ENCODE measurements at places on chromosomes 11 and 22. TPM values are rescaled to one million over a fixed set of nuclear protein-coding genes. Genes with fewer than 3 reads are reported as not detected.

The TRIM22 gene
- 318 TPM for total RNA-seq

The TRIM29 gene
- not detected for total RNA-seq

The TBX10 gene
- not detected for total RNA-seq

The OR5M10 gene
- not detected for total RNA-seq

The TMEM132A gene
- 0.23 TPM for total RNA-seq

DNA sequence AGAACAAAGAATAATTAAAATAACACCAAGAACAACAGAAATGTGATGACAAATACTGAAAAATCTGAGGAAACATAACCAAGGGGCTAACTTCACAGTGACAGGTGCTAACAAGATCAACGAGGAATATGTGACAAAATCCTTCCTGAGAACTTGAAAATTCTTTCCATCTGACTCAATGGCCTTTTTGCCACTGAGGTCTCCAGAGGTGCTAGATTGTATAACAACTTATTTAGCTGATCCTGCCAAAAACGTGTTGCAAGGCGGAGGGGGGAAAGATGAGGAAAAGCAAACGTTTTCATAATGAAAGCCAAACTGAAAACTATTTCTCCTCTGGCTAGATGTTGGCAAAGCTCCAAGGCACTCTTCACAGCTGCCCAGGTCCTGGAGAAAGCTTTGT is 364.5 kb downstream of the NTM start:
- no peak overlapping the region for H3K27ac ChIP-seq
- DNase-seq, result no peak
- H3K36me3 ChIP-seq, result no peaks in the 10 kb centered on the region
- H3K4me1 ChIP-seq, result no peaks in the 10 kb centered on the region

The BEST1 gene
- total RNA-seq, result 0.23 TPM

GRCh38 chr11:10655227-10655626 is 38.3 kb downstream of the IRAG1 start:
- H3K27me3 ChIP-seq, result no peaks in the 10 kb centered on the region
- H3K36me3 ChIP-seq, result no peaks in the 10 kb centered on the region
- H3K4me3 ChIP-seq, result no peak overlapping the region
- peaks cover 5% of the 10 kb centered on the region for H3K4me1 ChIP-seq
- DNase-seq, result no peak

- no peaks in the 10 kb centered on the region for H3K4me1 ChIP-seq
- no peak for DNase-seq
- no peaks in the 10 kb centered on the region for H3K36me3 ChIP-seq
- H3K27me3 ChIP-seq, result peaks cover 26% of the 10 kb centered on the region
- H3K4me3 ChIP-seq, result no peak overlapping the region
These were observed 17.5 kb upstream of the SMIM38 start for GRCh38 chr11:69138265-69138664.

- no peaks in the 10 kb centered on the region for H3K36me3 ChIP-seq
- H3K4me1 ChIP-seq, result no peaks in the 10 kb centered on the region
- no peaks in the 10 kb centered on the region for H3K27me3 ChIP-seq
- DNase-seq, result no peak
- no peak overlapping the region for H3K4me3 ChIP-seq
These were observed 328.1 kb downstream of the CASP12 start for GRCh38 chr11:104570078-104570701.

The C11orf87 gene
- not detected for total RNA-seq

DNA sequence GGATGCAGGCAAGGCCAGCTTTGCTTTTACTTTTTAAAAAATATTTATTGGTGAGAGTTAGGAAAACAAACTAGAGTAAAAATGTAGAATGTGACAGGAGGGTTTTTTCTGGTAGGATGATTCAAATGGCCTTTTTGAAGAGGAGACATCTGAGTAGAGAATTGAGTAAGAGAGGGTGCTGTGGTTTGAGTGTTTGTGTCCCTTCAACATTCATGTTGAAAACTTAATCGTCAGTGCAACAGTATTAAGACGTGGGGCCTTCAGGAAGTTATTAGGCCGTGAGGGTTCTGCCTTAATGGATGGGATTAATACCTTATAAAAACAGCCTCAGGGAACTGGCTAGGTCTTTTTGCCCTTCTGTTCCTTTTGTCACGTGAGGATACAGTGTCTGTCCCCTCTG is 288.8 kb upstream of the C11orf87 start:
- no peaks in the 10 kb centered on the region for H3K4me1 ChIP-seq
- no peak overlapping the region for H3K27ac ChIP-seq
- no peak for DNase-seq
- H3K36me3 ChIP-seq, result no peaks in the 10 kb centered on the region
- H3K27me3 ChIP-seq, result no peaks in the 10 kb centered on the region

DNA sequence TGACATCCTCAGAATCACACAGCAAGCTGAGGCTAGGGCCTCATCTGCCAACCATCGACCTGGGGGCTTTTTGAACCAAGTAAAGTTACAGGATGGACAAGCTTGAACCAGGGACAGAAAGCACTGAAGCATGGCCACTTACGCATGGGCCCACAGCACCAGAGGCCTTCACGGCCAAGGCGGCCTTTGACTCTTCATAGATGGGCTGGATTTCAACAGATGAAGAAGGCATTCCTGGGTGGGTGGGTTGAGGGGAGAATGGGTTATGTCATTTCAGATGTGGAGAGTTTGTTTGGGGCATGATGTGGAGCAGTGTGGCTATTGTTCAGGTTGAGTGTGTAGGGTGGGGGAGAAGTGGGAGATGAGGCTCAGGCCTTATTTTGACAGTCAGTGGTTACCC is 60.2 kb downstream of the LRRC32 start:
- H3K4me3 ChIP-seq, result no peak overlapping the region
- no peak for DNase-seq
- H3K36me3 ChIP-seq, result no peaks in the 10 kb centered on the region
- no peaks in the 10 kb centered on the region for H3K4me1 ChIP-seq
- no peak overlapping the region for H3K27ac ChIP-seq

The CARD18 gene
- not detected for total RNA-seq

The POLD3 gene
- total RNA-seq, result 16.2 TPM

GRCh38 chr11:59666969-59667368 is 1.9 kb downstream of the PATL1 start:
- H3K4me1 ChIP-seq, result peaks cover 19% of the 10 kb centered on the region
- DNase-seq, result no peak
- H3K4me3 ChIP-seq, result no peak overlapping the region

The KCNE3 gene
- not detected for total RNA-seq

DNA sequence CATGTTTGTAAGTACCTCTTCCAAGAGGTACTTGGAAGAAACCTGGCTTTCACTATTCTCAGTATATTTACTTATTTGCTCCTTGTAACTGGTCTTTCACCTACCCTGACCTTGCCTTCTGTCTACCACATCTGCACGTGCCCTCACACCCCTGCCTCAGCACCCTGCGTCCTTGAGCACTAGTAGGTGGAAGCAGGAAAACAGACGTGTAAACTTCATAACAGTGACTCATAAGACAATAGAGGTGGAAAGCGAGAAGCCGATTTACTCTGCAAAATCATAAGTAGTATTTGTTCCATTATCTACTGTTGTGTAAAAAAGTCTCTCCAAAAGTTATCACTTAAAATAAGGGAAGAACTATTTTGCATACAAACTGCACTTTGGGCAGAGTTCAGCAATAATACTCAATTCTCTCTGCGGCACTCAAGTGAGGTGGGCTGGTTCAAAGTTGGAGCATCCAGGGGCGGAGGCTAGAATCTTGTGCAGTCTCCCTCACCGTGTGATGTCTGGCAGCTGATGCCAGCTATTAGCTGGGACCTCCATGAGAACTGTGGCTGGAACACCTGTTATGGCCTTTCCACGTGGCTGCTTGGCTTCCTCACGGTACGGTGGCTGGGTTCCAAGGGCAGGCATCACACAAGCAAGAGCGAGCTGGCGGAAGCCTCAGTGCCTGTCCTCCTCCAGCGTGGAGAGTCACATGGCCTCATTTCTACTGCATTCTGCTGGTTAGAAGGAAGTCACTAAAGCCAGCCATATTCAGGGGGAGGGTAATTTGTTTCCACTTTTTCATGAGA is 30.4 kb downstream of the PACS1 start:
- no peaks in the 10 kb centered on the region for H3K36me3 ChIP-seq
- peak; percentile 73 for DNase-seq
- peak overlapping the region; percentile 75 for H3K27ac ChIP-seq
- peak overlapping the region; percentile 57 for H3K4me3 ChIP-seq
- peaks cover 64% of the 10 kb centered on the region for H3K4me1 ChIP-seq

DNA sequence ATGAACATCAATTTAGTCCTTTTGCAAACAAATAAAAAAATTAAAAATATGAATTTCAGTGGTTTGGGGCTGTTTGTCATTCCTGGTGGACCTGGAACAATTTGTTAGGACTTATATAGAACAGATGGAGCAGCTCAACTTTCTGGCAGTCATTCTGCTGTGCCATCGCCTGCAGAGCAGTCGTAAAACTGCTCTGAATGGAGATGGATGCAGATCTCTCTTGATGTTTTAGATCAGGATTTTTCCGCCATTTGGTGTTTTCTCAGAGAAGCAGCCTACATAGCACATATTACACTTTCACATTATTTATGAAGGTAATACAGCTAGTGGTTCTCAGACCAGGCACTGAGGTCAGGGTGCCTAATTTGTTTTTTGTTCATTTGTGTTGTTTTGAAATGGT is 31.8 kb upstream of the HSPA8 start:
- H3K4me3 ChIP-seq, result no peak overlapping the region
- H3K27ac ChIP-seq, result no peak overlapping the region
- no peaks in the 10 kb centered on the region for H3K27me3 ChIP-seq

The SH3BP1 gene
- 111 TPM for total RNA-seq

- H3K4me3 ChIP-seq, result no peak overlapping the region
- no peak for DNase-seq
- peak overlapping the region; percentile 3 for H3K27ac ChIP-seq
- peaks cover 86% of the 10 kb centered on the region for H3K4me1 ChIP-seq
- no peaks in the 10 kb centered on the region for H3K27me3 ChIP-seq
These were observed 22.8 kb downstream of the GRAP2 start for GRCh38 chr22:39923696-39924095.

The APOA5 gene
- 0.19 TPM for total RNA-seq

The KRTAP5-9 gene
- not detected for total RNA-seq

The CDCA5 gene
- 4.2 TPM for total RNA-seq

- H3K36me3 ChIP-seq, result no peaks in the 10 kb centered on the region
- no peak overlapping the region for H3K4me3 ChIP-seq
- H3K27me3 ChIP-seq, result peaks cover 21% of the 10 kb centered on the region
- H3K27ac ChIP-seq, result no peak overlapping the region
- DNase-seq, result no peak
These were observed 232.1 kb downstream of the ST3GAL4 start for GRCh38 chr11:126587541-126587940.

The CECR2 gene
- total RNA-seq, result 1.1 TPM

The SLCO2B1 gene
- not detected for total RNA-seq

DNA sequence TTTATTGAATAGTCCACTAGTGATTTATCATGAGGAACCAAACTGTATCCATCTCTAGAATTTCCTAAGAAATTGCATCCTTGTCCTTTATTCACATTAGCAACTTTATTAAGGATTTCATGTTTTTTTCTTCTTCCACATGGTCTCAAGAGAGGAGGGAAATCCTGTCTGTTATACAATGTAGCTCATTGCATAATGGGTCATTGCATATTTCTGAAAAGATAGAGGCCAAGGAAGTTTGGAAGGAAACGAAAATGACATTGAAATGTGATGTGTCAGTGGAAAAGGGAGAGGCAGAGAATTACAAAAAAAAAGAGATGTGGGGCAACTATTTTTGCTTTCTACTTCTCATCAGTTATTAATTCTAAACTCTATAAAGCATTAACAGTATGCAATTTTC is 353.1 kb downstream of the METTL15 start:
- no peaks in the 10 kb centered on the region for H3K36me3 ChIP-seq
- H3K4me3 ChIP-seq, result no peak overlapping the region
- no peak overlapping the region for H3K27ac ChIP-seq

GRCh38 chr11:74318241-74318932 is 6.9 kb upstream of the P4HA3 start:
- no peak overlapping the region for H3K27ac ChIP-seq
- no peaks in the 10 kb centered on the region for H3K36me3 ChIP-seq
- no peak overlapping the region for H3K4me3 ChIP-seq
- H3K4me1 ChIP-seq, result no peaks in the 10 kb centered on the region
- H3K27me3 ChIP-seq, result peaks cover 11% of the 10 kb centered on the region

DNA sequence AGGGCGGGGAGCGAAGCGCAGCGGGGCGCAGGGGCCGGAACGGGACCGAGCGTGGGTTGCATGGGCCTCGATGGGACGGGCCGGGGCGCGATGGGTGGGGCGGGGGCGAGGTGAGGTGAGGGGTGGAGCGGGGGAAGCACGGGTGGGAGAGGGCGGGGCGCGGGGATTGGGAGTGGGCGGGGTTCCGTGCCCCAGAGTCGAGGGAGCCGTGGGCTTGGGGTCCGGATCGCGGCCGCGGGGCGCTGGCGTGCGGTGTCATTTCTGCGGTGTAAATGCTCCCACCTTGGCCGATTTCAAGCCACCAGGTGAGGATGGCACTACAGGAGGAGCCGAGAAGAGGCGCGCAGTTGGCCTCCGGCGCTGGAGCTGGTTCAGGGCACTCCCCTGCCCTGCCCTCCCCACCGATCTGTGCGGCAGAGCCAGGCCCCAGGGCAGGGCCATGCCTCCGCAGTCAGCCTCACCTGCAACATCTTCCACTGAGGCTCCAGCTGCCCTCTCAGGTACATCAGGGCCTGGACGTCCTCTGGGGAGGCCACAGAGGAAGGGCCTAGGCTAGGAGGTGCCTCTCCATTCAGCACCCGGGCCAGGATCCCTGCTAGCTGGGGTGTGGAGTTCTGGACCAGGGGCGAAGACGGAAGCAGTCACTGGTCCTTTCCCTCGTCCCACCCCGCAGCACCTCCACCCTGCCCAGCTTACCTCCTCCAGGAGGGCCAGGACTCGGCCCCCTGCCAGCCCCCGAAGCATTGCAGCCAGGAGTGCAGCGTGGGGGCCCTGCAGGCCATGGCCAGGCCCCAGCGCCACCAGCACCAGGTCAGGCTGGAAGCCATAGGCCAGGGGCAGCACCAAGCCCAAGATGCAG is 620 bp upstream of the TUBGCP6 start:
- peak overlapping the region; percentile 82 for H3K4me3 ChIP-seq
- no peak for DNase-seq
- H3K27me3 ChIP-seq, result no peaks in the 10 kb centered on the region
- peaks cover 20% of the 10 kb centered on the region for H3K4me1 ChIP-seq
- peak overlapping the region; percentile 91 for H3K27ac ChIP-seq

The PPME1 gene
- total RNA-seq, result 18.6 TPM

- peaks cover 28% of the 10 kb centered on the region for H3K36me3 ChIP-seq
- no peaks in the 10 kb centered on the region for H3K27me3 ChIP-seq
- H3K27ac ChIP-seq, result no peak overlapping the region
- H3K4me3 ChIP-seq, result no peak overlapping the region
- no peak for DNase-seq
These were observed 67.8 kb downstream of the CEP164 start for GRCh38 chr11:117395476-117395875.

GRCh38 chr11:76194872-76195668 is 11.2 kb downstream of the WNT11 start:
- H3K36me3 ChIP-seq, result no peaks in the 10 kb centered on the region
- DNase-seq, result no peak
- H3K4me1 ChIP-seq, result no peaks in the 10 kb centered on the region
- peaks cover 9% of the 10 kb centered on the region for H3K27me3 ChIP-seq

DNA sequence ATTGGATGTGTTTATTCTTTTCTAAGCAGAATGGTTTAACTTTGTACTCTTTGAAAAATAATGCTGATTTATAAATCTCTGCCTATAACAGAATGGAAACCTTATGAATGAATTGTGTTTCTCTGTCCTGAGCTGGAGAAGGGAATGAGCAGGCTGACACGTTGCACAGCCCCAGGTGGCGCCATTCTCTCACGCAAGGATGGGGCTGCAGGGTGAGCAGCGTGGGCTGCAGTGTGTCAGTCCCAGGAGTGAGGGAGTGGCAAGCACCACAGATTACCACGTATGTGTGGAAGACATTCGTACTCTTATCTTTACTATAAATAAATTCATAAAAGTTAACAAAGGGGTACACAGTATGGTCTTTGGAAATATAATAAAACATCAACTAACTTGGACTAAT is 33.4 kb downstream of the FDX1 start:
- no peak overlapping the region for H3K27ac ChIP-seq
- H3K4me1 ChIP-seq, result no peaks in the 10 kb centered on the region
- H3K27me3 ChIP-seq, result no peaks in the 10 kb centered on the region
